ENCODE measurements at places on chromosomes 2 and 18.

- no peak for DNase-seq
Observed at GRCh38 chr2:14905571-14905970, 273.1 kb downstream of the LRATD1 start.

DNA sequence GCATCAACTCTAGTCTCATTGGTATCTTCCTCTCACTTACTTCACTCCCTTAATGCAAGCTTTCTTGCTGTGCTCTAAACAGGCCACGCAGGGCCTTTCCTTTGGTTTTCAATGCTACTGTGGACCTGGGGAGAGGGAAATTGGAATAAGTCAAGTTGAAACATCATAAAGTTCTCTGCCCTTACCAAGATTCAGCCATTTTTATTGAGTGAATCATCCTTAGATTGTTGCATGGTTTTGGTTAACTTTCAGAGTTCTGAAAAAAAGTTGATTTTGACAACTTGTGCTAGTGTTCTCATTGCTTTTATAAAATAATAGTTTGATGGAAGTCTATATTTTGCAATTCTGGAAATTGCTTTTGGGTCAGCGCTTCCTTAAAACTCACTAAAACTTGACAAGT is 852.8 kb upstream of the ACVR2A start:
- no peak for DNase-seq

- DNase-seq, result no peak
Observed at GRCh38 chr18:24586662-24587360, 126.4 kb downstream of the HRH4 start.

DNA sequence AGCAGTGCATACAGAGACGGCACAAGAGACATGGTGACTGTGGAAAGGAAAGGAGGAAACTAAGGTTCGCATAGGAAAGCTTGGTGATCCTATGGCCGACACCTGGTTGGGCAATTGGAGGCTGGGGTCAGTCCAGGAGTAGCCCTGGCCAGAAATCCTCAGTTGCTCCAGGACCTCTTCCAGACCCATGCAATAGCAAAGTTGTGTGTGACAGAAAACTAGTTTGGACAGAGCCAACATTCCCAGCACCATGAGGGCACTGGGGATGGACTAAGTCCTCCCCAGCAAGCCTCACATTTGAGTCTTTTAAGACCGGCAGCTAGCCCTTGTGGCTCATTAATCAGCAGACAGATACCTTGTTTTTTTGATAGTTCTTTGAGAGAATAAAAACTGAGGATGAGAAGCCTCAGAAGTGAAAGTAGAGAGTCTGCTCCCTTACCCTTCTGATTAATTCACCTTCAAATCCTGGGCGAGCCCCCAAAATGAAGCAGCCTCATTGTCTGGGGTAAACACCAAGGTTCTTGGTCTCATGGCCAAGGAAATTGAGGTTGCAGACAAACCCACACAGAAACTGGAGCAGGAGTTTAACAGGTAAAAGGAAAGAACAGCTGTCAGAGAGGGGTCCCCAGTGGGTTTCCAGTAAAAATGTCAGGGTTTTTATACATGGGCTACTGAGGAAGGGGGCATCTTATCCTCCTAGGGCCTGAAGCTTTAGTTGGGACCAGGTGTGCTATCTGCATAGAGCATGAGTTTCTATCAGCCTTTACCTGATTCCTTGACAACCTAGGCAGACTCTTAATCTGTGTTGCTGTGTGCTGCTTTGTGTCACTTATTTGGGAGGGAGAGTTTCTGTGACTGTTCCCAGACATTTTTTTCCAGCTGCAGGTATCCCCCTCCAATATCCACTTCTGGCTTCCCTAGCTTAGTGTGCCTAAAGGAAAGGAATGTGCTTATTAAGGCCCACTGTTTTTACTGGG is 39.1 kb downstream of the STK17B start:
- no peak for DNase-seq

GRCh38 chr2:40751981-40752380 is 300.1 kb upstream of the SLC8A1 start:
- DNase-seq, result no peak

DNA sequence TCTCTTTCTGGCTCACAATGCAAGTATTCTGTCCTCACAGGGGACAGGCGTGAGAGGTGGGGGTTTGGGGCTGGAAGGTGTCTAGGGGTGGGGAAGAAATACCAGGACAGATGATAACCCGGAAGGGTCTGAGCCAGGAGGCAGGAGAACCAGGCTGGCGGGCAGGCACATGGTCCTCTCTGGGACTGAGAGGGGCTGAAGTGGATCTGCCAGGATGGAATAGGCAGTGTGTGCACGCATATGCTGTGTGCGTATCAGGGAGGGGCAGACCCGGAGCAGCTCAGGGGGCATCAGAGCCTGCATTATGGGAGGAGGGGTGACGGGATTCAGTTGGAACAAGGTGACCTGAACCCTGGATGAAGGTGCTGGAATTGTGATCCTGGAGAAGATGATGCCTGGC is 157.3 kb downstream of the DYSF start:
- DNase-seq, result no peak

- no peak for DNase-seq
Observed at GRCh38 chr2:240435948-240436682, 652 bp downstream of the GPC1 start.

GRCh38 chr2:36615222-36615621 is 17.3 kb upstream of the FEZ2 start:
- peak; percentile 89 for DNase-seq

DNA sequence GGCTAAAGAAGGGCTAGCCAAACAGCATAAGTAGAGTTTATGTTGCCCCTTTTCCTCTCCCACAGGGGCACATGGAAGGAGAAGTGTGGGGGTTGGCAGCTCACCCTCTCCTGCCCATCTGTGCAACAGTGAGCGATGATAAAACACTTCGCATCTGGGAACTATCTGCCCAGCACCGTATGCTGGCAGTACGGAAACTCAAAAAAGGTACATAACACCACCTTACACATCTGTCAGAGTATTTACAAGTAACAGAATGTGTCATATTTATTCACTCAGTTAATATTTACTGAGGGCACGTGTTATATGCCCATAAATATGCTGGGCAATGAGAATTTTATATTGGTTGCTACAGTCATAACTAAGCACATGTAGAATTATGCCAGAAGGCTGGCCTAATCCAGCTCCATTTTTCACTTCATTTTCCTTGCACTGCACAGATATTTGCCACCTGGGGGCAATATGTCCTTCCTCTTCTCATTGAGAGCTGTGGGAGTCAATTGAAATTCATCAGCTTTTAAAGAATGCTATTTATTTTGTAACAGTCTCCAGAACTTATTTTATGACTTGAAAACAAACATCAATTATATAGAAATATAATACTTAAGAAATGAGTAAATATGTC is 150.6 kb downstream of the RTN4 start:
- peak; percentile 19 for DNase-seq

All from skeletal muscle cell (primary cell).